Brain (organoid and tissue), 16 donors: ENCODE measurements at places on chromosomes 7 and 10. TPM values are rescaled to one million over a fixed set of nuclear protein-coding genes. Genes with fewer than 3 reads are reported as not detected.

Gene LIPM
- polyA plus RNA-seq = not detected

Gene TBX20
- 0.53 TPM for polyA plus RNA-seq

Gene SPDYE11
- polyA plus RNA-seq = not detected

Gene PRPS1L1
- not detected for polyA plus RNA-seq

Gene ADCYAP1R1
- 16.3 TPM for polyA plus RNA-seq

Gene SPDYE5
- polyA plus RNA-seq = not detected

Gene SLC25A13
- polyA plus RNA-seq = 8.9 TPM
